T-helper 1 cell (primary cell): ENCODE measurements at places on chromosomes 16 and 17.

DNA sequence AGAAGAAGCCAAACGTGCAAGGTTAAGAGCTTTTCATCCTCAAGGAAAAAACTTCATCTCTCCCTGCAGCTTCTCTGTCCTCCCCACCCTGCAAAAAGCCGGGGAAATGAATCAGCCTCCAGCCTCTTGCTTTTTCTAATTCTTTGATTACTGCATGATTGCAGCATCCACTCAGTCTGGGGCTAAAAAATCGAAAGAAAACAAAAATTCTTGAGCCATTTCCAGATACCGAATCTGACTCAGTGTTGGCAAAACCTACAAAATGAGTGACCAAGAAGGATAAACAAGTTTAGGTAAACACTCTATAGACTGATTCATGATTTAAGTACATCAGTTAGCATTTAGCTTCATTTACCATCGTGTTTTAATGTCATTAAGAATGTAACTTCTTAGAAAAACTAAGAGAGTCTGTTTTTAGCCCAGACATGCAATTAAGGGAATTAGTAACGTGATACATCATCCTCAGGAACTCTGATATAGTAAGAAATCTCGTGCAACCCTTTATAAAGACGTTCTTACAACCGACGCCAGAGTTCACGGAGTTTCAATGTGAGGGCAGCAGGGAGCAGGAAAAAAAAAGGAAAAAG, 287.3 kb upstream of the FOXF1 start:
- DNase-seq: no peak

- no peak for DNase-seq
Measured at GRCh38 chr17:36934144-36934691, 3.1 kb upstream of the LHX1 start.

- no peak for DNase-seq
Measured at GRCh38 chr16:49462989-49463371, 89.4 kb downstream of the C16orf78 start.

DNA sequence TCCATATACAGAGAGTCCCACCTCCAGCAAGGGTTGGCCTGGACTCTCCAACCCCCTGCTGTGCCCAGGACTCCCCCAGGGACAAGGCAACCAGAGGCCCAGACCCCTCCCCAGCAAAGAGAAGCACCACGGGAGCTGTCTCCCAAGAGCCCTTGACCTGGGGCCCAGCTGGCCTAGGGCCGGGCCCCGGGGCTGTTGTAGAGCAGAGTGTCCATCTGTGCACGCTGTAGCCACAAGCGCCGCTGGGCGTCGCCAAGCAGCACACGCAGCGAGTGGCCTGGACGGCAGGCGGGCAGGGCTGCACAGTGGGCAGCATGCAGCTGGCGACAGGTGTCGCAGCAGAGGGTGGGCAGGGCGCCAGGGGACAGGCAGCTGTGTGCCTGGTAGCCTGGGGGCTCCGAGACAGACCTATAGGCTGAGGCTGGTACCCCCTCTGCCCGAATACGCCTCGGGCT, 4.3 kb downstream of the SPATA2L start:
- DNase-seq: no peak
